ENCODE measurements at places on chromosomes 16 and 17.

DNA sequence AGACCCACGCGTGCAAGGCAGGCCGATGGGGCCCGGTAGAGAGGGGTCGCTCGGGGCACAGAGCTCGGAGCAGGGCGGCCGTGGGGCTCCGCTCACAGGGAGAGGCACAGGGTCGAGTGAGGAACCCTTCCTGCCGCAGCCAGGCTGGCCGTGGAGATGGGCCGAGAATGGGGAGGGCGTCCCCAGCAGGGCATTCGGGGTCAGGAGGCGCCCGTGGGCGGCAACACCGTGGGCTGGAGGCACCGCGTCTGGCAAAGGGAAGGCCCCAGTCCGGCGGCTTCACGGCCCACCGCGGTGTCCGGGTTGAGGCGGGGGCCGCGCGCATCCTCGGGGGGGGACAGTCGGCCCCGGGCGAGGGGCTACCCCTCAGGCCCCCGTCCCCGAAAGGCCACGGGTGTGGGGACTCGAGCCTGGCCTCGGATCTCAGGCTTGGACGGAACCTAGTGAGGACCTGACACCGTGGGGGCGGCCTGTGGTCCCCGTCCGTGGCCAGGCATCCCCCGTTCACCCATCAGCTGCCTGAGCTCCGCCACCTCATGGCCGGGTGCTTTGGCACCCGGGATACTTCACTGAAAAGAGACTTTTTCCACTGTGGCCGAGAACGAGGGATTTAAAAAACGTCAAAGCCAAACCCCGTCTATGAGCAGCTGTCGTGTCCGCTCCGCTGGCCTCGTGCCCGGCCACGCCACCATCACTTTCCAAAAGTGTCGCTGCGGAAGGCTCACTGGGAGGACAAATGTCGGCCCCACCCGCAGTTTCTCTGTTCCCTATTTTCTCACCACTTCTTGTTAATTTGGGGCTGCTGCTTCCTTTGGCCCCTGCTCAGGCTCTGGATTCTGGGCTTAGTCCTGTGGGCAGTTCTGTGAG, 73.6 kb downstream of the METRNL start:
- DNase-seq = no peak

GRCh38 chr17:5500589-5501391, 14.4 kb downstream of the MIS12 start:
- DNase-seq = peak; percentile 72

- no peak for DNase-seq
These were observed 70.6 kb downstream of the AMFR start for GRCh38 chr16:56354746-56355145.

DNA sequence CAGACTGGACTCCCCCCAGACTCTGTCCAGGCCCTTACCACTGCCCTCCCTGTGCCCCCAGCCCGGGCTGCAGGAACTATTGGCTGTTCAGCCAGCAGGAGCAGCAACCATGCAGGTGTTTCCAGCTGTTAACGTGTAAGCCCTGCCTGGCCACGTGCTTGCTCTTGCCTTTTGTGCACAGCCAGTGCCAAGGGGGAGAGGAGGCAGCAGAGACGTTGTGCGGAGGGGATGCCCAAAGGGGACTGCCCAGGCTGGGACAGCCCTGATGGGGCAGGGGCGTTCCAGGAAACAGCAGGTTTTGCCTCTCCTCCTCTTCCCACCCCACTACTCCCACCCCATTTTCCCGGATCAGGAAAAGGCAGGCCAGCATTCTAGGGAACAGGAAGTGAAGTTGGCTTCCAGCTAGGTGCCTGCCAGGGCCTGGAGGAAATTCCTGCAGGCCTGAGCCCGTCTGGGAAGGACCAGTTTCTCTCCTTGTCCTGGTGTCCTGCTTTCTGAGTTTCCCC, 16.7 kb upstream of the LASP1NB start:
- DNase-seq = no peak
